ENCODE measurements at places on chromosomes 13 and 19.

DNA sequence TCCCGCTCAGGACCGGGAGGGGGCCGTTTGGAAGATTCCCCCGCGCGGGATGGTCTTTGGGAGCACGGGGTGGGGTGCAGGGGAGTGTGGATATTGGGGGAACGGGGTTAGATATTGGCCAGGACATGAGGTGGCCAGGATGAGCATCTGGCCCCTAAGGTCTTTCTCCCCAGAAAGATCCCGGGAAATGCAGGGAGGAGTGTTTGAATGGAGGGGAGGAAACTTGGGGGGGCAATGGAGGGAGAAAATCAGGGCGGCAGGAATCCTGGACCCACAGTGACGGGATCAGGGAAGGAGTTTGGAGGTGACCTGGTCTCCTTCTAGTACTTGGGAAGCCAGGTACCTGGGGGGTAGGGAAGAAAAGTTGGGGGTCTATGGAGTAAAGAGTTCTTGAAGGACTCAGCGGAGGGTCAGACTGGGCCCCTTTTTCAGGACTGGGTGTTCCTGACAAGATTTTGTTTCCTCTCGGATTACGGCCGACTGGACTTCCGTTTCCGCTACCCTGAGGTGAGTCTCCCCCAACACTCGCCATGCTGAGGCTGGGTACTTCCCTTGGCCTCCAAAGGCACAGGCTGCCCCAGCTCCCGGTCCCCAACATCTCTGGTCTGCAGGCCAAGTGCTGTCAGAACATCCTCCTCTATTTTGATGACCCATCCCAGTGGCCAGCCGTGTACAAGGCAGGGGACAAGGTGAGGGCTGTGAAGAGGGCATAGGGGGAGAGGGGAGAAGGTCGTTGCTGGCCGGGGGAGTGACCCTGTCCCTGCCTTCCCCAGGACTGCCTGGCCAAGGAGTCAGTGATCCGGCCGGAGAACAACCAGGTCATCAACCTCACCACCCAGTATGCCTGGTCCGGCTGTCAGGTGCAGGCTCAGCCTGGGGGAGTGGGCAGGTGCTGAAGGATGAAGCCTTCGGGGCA, 989 bp downstream of the TMEM145 start:
- no peak for DNase-seq

DNA sequence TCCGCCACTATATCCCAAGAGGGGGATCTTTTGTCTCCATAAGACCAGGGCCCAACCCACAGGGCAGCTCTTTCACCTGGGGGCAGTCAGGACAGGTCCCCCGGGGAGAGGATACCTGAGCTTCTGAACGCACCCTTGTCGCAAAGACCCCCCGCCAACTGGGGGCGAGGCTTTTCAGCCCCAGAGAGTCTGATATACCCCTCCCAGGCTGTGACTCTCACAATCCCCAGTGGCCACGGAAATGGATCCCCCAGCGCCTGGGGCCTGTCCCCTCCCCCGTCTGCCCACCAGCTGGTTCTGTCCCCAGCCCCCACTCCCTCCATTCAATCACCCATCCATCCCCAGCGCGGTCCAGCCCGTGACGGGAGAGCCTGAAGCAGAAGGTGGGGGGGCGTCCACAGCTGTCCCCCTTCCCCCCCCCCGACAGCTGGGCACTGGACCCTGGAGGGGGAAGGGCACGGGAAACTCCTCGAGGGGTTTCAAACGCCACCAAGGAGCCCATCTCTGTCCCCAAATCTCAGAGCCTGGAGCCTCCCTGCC, 823 bp downstream of the DOCK6 start:
- DNase-seq, result peak; percentile 72

DNA sequence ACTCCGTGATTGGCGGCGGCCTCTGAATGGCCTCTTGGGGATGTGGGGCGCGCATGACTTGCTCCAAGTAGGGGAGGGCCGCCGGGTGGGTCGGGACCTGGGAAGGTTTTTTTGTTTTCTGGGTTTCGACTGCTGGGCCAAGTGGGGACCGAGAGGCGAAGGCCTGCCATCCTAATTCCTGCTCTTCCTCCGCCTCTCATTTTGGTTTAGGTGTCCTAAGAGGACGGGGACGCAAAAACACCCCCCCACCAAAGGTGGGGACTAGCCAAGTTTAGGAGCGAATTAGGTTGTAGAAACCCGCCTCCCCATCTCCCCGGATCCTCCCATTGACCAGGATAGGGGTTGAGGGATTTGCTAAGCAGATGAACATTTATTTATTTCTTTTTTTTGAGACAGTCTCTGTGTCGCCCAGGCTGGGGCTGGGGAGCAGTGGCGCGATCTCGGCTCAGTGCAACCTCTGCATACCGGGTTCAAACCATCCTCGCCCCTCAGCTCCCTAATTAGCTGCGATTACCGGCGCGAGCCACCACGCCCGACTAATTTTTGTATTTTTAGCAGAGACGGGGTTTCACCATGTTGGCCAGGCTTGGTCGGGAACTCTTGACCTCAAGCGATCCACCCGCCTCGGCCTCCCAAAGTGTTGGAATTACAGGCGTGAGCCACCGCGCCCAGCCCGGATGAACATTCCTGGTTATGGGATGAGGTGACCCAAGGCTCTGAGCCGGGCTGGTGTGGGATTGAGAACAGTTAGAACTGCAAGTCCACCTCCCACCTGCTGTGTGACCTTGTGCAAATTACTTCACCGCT, 838 bp downstream of the PPP2R1A start:
- peak; percentile 37 for DNase-seq

- no peak for DNase-seq
Measured at GRCh38 chr13:28438598-28439334, 56.2 kb downstream of the FLT1 start.

- DNase-seq, result no peak
Measured at GRCh38 chr13:39394796-39395678, 208.0 kb downstream of the LHFPL6 start.

DNA sequence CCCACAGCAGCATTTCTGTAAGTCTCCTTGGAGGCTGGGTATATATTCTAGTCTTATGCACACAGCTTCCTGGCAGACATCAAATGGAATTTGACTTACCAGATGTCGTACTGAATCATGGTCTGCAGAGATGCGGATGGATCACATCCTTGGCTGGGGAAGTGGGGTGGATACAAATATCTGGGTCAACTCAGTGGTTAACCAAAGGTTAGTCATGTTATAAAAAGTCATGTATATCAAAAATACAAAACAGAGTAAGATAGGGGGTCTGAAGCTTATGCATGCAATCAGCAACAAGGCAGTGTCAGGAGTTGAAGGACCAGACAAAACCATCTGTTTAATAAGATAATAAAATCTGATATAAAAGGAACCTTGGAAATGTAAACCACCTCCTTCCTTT, 61.9 kb downstream of the WASF3 start:
- no peak for DNase-seq

DNA sequence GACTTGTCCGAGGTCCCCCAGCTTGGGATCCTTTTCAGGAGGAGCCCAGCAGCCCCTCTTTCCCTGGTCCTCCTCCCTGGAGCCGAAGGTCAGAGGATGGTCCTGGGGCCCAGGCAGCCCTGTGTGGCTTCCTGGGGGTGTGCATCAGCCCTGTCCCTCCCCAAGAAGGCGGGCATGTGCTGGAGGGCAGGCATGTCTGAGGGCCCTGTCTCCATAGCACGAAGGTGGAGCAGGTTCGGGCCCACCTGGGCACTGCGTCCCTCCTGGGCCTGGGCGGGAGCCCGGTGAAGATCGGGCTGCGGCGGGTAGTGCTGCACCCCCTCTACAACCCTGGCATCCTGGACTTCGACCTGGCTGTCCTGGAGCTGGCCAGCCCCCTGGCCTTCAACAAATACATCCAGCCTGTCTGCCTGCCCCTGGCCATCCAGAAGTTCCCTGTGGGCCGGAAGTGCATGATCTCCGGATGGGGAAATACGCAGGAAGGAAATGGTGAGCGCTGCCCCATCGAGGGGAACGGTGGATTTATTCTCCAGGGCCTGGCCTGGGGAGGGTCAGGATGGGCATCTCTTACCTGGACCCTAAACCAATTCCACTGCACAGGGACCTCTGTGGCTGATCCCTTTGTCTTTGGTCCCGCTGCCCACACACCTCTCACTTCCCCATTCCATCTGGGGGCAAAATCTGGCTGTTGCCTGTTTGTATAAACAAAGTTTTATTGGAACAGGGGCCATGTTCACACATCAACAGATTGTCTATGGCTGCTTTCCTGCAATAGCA, 10.9 kb downstream of the TIMM13 start:
- DNase-seq, result no peak

GRCh38 chr19:15284896-15285295, 47.4 kb downstream of the BRD4 start:
- DNase-seq, result no peak

GRCh38 chr19:54137699-54138488, at the start of gene CNOT3:
Gene CNOT3, plus strand, starts transcription at chr19:54137762. Its CDS starts 5,217 bp downstream, at chr19:54142979.
- no peak for DNase-seq

- DNase-seq, result no peak
Measured at GRCh38 chr19:19257137-19257536, 16.0 kb downstream of the TM6SF2 start.
